Activated naive CD8-positive, alpha-beta T cell treated with anti-CD3 and anti-CD28 coated beads, Interleukin-2, amount 10 ng/mL, durations not matched to agents 7 days and 5 days (primary cell): ENCODE measurements at places on chromosomes 3 and 15. TPM values are rescaled to one million over a fixed set of nuclear protein-coding genes. Genes with fewer than 3 reads are reported as not detected.
A peak's percentile ranks its signal among the peaks of the same experiment; 100 is the strongest.

The NLGN1 gene
- not detected for total RNA-seq

The SUCNR1 gene
- 0.06 TPM for total RNA-seq

The FBLN2 gene
- 2.7 TPM for total RNA-seq

The GASK1A gene
- total RNA-seq, result not detected

The CHDH gene
- 0.11 TPM for total RNA-seq

The CDCP1 gene
- 7.1 TPM for total RNA-seq

The KBTBD13 gene
- total RNA-seq, result not detected

The CEMIP gene
- total RNA-seq, result not detected

The LXN gene
- 7.7 TPM for total RNA-seq

The SERPINI1 gene
- 2.4 TPM for total RNA-seq

The PCOLCE2 gene
- not detected for total RNA-seq

The ATR gene
- total RNA-seq, result 36.9 TPM

GRCh38 chr3:183619624-183620251 lies 15.7 kb upstream of the KLHL24 start:
- DNase-seq, result no peak

- no peak for DNase-seq
These were observed 73.0 kb upstream of the ADPGK start for GRCh38 chr15:72856549-72857040.

GRCh38 chr15:68299436-68299835 lies 21.9 kb downstream of the FEM1B start:
- DNase-seq, result no peak

- no peak for DNase-seq
These were observed 28.5 kb upstream of the LRRC34 start for GRCh38 chr3:169841171-169841570.

DNA sequence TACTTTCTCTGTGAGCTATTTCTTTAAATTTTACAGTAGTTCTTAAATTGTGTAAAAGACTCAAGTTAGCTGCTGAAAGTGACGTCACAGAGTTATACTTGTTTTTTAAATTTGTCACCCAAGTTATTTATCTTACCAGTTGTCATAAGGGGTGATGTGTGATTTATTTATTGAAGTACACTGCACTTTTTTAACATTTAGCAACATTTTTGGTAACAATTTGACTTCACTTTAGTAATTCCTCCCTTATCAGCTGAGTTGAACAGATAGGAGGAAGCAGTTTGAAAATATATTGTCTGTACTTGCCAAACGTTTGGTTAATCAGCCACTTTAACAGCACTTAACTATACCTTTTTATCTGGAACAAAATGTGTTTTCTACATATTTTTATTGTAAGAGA lies 3.8 kb downstream of the STT3B start:
- no peak for DNase-seq

DNA sequence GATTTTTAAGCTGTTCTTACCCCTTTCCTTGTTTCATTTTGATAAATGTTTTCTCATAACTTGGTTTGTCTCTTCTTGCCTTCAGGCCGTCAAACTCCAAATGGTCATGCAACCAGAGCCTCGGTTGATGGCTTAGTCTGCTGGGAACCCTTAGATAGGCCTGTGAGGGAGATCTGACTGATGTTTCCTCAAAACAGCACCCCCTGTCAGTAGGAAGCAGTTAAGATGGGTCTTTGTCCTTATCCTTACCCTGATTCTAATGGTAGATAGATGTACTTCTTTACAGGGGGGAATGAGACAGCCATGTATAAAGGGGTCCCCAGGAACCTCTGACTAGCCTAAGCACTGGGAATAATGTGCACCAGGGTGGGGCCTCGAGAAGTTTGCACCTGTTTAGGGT lies 16.3 kb upstream of the OR5H1 start:
- DNase-seq, result no peak

GRCh38 chr3:136818769-136819391 lies at the start of gene SLC35G2:
Gene SLC35G2, plus strand, starts transcription at chr3:136819126. Its CDS starts 35,335 bp downstream, at chr3:136854461.
- DNase-seq, result peak; percentile 51

DNA sequence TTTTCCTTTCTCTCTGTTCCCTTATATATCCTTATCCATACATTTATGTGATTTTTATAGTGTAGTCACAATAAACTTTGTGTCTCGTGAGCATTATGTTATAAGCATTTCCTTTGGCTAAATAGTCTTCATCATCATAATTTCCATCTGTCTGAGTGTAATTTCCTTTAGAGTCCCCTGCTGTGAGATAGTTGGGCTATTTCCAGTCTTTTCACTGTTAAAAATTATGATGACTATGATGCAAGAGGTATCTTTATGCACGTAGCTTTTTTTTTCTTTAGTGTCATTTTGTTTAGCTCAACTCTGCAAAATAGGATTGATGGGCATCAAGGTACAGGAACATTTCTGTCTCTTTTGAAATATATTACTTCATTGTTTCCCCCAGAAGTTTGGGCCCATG lies 26.9 kb upstream of the CA12 start:
- no peak for DNase-seq

GRCh38 chr3:161822291-161822690 lies 325.7 kb downstream of the OTOL1 start:
- DNase-seq, result no peak

DNA sequence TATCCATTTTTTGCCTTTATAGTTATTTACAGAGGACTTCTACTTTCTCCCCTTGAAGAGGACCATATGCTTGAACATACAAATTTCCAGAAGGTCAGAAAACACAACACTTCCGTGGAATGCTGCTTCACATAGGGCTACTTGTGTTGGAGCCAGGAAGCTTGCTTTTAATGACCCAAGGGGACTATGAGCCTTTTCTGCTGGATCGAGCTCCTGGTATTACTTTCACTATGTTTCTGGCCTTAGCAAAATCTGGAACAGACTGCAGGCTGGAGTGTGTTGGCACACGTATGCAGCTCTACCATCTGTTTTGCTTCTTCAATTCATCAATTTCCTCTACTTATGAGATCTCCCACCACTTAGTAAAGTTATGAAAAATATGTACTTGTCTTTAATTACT lies 69.3 kb upstream of the CBLB start:
- no peak for DNase-seq

DNA sequence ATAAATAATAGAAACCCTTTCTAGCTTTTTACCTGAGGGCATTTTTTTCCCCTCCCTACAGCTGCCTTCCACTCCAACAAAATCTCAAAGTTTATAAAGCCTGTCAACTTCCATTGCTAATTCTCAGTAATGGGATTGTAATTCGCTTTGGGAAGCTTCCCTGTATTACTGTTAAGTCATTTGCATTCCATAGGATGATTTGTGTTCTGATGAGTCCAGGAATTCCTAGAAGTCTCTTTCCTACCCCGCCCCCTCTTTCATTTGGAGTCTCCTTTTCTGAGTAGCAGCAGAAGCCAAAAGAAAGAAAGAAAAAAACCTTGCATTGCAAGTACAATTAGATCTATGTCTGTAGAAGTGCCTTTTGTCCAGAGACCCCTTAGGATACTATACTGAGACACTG lies 1033.3 kb downstream of the IGSF11 start:
- DNase-seq, result no peak

GRCh38 chr3:123632161-123632655 lies 47.4 kb upstream of the HACD2 start:
- no peak for DNase-seq

GRCh38 chr3:8317661-8318649 lies 183.7 kb upstream of the LMCD1 start:
- no peak for DNase-seq

DNA sequence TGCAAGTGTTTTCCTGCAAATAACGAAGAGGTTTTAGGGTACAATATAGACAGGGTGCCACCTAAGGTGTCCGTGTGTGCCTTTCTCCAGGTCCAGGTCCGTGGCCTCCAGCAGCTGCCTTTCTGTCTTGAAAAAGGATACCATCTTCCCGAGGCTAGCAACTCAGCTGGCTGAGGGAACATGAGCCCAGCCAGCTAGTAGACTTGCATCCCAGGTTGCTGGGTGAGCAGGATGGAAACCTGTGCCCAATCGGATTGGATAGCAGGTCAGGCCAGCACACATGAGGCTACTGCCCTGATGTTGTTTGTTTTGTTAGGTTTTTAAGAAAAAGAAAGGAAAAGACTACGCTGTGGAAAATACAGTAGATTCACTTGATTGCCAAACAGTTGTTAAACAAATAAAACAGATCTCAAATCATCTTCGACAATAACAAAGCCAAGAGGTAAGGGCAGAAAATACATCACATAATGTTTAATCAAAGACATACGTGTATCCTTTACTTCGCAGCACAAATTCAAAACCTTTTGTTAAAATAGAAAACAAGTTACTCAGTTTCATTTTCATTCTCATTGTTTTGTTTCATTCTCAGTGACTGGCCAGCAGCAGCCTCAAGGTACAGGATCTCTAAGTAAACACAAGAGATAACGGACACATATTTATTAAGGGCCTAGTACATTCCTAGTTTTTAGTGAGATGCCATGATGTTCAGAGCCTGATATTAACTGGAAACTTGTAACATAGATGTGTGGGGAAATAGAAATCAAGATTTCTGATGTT lies 661.2 kb upstream of the NR2F2 start:
- no peak for DNase-seq

GRCh38 chr3:27521872-27522265 lies 37.7 kb upstream of the SLC4A7 start:
- DNase-seq, result no peak

DNA sequence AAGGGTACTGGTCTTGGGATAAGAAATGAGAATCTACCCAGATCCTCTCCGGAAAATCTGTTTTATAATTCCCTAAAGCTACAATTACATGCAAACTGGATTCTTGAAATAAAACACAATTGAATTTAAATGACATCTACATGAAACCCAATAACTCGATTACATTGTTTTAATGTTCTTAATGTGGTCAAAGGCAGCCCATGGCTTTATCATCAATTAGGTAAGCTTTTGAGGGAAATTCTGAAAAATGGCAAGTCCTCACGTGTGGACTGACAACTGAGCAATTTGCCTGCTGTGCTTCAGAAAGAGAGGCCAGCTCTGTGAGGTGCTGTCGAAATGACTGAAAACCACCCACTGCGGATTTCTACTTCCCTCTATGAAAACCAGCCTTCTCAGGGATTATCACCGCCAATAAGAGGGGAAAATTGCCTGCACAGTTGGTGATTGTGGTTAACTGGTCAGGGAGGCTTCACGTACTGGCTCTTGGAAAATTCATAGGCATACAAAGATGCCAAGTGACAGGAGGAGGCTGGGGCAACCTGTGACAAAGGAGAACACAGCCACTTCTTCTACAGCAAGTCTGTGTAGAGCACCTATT lies 200.8 kb upstream of the SLCO3A1 start:
- no peak for DNase-seq

DNA sequence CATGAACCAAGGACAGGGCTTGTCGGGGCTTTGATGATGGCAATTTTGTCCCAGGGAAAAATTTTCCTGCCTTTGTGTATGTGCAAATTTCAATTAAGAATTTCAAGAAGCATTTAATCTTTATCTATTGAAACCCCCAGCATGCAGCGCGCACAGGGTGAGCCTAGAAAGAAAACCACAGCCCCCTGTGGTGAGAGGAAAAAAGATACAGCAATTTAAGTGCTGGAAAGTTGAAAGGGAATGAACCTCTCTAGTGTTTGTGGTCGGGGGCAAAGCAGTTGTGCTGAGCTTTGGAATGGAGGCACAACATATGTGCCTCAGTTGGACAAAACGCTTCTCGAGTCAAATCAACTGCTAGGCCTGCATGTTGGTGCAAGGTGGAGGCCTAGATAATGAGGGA lies 111.8 kb upstream of the C15orf61 start:
- DNase-seq, result no peak

GRCh38 chr3:128328546-128329458 lies 137.9 kb downstream of the DNAJB8 start:
- DNase-seq, result no peak

- no peak for DNase-seq
These were observed 127.1 kb upstream of the UMPS start for GRCh38 chr3:124602980-124603627.
